ENCODE measurements at places on chromosomes 6 and 20.

DNA sequence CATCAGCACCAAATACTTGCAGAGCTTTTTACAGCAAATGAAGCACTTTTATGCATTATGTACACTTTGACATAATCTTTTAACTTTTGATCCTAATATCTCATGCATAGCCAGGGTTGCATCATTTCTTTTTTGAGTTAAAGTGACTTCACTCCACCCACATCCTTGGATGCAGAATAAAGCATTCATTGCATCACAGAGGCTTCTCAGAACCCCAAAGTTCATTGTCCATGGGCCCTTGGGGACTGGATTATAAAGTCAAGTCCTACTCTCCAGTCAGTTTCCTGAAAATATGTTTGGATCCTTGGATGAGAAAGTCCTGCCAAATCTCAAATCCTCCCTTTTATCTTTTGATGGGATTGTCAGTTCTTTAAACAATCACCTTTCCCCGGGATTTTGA lies 10.6 kb upstream of the EFHC1 start:
- no peak for DNase-seq

DNA sequence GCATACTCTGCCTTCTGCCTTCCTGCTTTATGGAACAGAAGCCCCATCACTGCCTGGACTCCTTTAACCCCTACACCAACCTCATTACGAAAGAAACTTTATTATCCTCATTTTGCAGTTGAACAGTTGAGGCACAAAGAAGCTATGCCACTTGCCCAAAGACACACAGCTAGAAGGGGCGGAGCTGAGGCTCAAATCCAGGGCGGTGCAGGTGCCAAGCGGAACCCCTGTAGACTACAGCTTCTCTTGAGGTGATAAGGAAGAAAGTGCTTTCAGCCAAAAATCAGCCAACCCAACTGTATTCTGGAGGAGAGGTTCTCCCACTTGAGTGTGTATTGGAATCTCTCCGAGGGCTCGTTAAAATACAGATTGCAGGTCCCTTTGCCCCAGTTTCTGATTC lies 90.5 kb downstream of the PRND start:
- no peak for DNase-seq

- no peak for DNase-seq
Observed at GRCh38 chr20:17807651-17808050, 107.9 kb downstream of the BANF2 start.

GRCh38 chr20:32941155-32941885 lies 62.9 kb downstream of the SUN5 start:
- DNase-seq, result no peak

Measured in NCI-H2029 (cell line).